ENCODE measurements at places on chromosomes 3 and 15.
A peak's percentile ranks its signal among the peaks of the same experiment; 100 is the strongest.

DNA sequence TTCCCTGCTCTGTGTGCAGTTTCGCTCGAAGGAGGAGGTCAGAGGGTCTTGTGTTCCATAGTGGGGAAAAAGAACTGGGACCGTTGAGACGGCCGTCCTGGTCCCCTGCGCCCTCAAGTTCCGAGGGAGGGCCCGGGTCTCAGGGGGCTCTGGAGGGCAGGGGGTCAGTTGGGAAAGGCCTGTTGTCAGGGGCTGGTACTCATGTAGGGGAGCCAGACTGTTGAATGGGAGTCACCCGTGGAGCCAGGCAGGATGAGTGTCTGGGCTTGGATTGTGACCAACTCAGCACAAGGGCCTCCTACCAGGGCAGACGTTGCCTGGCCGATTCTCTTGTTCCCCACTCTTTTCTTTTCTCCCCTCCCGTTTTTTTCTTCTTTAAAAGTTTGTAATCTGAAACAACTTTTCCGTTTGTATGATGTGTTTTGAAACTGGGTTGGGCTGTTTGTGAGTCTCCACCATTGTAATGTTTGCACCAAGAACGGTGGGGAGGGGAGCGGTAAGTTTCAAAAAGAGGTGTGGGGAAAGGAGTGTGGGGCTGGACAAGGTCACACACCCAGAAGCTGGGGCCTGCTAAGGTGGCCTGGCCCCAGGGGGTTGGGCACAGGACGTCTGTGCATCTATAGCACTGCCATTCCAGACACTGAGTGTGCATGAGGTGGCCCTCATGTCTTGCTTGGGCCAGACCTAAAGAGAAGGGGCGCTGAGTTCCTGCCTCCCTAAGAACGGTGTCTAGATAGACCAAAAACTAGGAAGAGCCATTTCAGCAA lies 1.1 kb downstream of the CMTM7 start:
- peak; percentile 15 for DNase-seq

DNA sequence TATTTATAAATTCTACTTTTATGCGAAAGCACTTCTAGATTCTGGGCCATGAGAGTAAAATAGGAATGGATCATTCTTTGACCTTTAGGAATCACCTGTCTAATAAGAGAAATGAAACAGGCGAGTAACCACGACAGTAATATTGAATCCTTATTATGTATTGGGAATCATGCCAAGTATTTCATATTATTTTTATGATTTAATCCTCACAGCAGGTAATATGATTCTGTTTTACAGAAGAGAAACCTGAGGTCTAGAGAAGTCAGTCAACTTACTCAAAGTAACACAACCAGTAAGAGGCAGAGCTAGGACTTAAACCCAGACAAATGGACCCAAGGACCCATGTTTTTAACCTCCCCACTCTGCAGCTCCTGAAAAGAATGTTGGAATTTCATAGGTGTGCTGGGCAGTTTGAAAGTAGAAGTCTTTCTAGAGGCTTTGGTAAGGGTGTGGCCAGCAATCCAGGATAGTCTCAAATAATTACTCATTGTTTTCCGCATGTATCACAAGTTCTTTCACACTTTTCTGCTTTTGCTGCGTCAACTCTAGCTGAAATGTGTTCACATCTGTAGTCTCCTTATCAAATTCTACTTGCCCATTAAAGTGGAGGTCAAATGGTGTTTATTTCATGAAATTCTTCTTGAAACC lies 181.7 kb downstream of the TPRG1 start:
- DNase-seq: no peak

GRCh38 chr15:98942431-98942830 lies 65.2 kb downstream of the PGPEP1L start:
- no peak for DNase-seq

GRCh38 chr15:100125401-100126191 lies 216.2 kb downstream of the ADAMTS17 start:
- no peak for DNase-seq

DNA sequence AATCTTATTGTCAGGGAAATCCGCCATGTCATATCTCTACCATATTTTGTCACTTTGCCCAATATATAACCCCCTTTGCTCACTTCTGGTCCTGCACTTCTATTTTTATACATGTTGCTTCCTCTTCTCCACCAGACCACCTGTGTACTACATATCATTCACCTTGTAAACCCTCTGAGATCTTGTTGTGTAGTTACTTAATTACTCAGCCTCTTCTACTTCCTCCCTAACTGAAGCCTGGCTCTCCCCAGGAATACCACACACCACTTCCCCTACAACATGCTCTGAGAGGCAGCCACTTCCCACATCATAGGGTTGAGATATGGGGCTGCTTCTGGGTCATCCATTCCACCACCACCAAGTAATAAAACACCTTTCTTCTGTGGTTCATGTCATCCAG lies 10.0 kb downstream of the HEXA start:
- DNase-seq: no peak
